NCI-H460 (cell line): ENCODE measurements at places on chromosomes 1 and 21.
A peak's percentile ranks its signal among the peaks of the same experiment; 100 is the strongest.

DNA sequence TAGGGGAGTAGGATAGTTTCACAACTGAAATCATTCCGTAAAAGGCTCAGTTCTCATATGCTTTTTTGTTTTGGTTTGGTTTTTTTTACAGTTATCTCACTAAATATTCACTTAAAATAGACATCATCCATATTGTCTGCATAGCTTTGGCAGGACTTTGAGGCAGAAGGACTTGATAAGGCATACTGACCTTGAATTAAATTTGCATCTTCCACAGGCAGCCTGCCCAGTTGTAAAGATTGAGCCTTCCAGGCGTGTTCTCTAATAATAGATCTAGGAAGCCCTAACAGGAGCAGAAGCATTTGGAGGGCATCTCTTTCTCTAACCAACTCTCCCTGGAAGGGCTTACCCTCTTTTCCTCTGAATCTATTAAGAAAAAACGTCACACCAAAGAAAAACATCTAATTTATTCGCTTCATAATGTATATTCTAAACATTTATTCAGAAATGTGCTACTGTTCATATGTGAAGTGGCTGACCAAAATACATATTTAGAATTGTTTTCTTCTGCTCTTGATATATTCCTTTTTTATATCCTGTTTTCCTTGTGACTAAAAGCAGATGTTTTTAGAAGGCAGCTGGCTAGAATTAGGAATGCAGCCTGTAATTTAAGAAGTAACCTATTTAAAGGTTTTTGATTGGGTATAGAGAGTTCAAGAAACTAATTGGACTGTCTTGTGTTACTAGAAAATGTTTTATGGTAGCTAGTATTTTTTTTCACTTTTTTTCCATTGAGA is 20.2 kb downstream of the DESI2 start:
- DNase-seq, result no peak

DNA sequence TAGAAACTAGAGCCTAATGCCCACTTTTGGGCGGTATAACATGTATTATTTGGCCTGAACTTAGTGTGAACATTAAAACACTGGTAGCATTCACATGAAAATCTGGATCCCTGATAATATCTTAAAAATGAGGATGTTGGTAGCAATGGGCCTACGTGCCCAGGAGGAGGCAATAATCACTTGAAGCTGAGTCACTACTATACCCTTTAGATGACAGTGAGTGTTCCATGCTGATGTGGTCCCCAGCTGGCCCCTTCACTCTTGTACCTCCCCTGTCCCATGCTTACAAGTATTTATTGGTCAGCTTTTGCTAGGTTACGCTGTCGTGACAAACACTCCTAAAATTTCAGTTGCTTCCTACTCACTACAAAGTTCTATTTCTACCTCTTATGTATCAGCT is 23.0 kb upstream of the POU2F1 start:
- no peak for DNase-seq

- no peak for DNase-seq
Measured at GRCh38 chr1:183824291-183824690, 19.4 kb downstream of the RGL1 start.

- no peak for DNase-seq
Measured at GRCh38 chr1:202016022-202016810, 5.8 kb downstream of the ELF3 start.

DNA sequence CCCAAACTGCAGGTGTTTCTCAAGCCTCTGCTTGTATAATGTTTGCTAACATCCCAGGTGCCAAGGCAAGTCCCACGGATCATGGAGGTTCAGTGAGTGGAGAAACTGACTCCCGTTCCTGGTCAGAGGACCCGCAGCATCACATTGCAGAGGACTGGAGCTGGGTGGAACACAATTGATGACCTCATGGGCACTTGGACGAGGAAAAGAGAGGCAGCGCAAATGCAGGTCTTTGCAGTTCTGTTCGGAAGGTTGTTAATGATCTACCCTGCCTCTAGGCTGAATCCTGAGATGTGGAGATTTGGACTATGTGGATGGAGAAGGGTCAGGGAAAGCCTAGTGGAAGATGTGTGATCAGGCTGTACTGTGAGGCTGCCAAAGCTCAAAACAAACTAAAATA is 192.9 kb downstream of the DUSP10 start:
- DNase-seq, result no peak

- DNase-seq, result no peak
Measured at GRCh38 chr1:111832521-111833155, 76.9 kb downstream of the DDX20 start.

- no peak for DNase-seq
Measured at GRCh38 chr1:192140382-192140781, 17.9 kb upstream of the RGS18 start.

GRCh38 chr21:43006874-43007208 is 32.5 kb downstream of the PKNOX1 start:
- no peak for DNase-seq

GRCh38 chr1:100510451-100510850 is 27.5 kb upstream of the GPR88 start:
- no peak for DNase-seq

DNA sequence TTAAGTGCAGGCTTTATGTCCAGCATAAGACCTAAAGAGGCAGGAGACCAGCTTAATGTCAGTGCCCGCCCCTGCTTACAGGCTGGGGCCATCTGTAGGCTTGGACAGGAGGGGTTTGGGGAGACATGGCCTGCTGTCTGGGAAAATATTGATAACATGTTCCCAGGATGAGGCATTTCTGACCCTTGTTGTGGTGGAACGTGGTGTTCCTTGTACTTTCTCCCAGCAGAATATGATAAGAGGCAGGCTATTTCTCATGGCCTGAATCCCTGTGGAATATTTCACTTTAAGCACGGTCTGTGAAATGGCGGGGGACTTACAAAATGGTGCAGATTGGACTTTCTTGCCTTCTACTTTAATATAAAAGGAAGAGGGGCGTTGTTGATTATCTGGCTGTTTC is 41.9 kb upstream of the PLA2G5 start:
- no peak for DNase-seq

DNA sequence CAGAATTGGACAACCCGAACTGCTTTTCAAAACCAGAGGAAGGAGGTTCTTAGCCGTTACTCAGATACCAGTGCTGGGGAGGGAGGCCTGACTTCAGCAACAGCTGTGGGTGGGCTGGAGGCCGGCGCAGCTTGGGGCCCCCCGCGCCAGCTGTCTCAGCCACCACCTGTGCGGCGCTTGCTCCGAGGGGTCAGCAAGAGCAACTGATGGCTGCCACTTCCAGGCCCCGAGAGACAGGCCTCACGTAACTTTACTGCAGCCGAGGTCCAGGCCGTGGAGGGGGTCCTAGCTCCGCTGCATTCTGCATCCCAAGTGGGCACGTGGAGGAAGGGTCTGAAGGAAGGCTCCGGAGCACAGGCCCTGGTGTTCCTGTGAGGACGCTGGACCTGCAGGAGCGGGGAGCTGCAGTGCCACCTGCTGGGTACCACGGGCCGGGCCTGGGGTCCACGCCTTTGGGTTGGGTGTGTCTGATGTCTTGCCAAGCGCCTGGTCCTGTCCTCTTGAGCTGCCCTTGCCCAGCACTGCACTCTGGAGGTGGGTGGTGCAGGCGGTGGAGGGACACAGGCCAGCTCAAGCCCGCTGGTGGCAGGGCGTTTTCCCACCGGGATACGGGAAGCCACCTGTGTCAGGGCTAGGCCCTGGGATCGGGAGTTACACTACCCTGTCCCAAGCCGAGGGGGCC is 9.8 kb downstream of the THAP3 start:
- peak; percentile 26 for DNase-seq

DNA sequence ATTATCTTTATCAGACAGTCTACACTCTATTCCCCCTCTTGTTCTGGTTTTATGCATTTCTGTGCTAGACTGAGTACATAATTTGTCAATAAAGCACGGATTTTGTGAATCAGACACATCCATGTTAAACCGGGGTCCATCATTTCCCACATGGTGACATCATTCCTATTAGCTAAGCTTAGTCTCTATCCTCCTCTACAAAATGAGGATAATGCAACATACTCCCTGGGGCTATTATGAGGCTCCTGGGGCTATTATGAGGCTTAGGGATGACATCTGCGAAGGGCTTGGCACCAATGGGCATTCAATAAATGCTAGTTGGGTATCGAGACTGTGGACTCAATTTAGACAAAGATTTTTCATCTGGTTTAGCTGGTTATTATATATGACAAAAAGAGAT is 25.1 kb upstream of the APP start:
- DNase-seq, result no peak

DNA sequence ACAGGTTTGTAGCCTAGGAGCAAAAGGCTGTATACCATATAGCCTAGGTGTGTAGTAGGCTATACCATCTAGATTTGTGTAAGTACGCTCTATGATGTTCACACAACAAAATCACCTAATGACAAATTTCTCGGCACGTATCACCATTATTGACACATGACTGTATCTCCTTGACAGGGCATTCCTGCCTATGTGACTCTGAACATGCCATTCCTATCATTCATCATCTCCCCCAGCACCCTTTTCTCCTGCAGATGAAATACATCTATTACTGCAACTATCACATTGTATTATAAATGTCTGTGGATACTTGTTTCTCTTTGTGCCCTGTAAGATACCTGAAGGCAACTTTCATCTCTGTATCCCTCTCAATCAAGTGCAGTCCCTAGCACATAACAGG is 29.9 kb downstream of the TP53BP2 start:
- no peak for DNase-seq

DNA sequence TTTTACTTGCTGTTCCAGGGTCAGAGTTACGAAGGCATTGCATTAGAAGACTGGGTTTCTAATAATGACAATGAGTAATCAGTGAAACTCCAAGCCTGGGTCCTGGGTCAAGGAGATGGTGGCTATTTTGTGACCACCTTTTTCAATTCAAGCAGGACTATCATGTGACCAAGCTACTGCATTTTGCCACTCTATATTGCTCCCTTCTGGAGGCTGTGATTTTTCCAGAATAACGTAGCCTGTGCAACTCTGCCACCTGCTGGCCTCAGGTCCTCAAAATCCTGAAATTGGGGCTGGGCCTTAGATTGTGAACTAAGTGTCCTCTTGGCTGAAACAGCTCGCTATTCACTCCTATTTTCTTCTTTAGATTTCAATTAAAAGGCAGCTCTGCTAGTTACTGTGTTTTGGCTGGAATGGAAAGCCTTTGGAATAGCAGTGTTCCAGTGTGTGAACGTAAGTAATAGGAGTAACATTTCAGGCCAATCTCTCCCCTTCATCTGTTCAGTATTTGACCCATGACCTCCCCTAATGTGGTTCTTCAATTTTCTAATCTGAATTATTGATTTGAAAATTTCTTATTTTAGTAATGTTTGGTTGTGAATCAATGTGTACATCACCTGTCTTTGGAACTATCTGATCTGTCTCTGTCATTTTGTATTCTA is 52.9 kb upstream of the CD46 start:
- peak; percentile 80 for DNase-seq

DNA sequence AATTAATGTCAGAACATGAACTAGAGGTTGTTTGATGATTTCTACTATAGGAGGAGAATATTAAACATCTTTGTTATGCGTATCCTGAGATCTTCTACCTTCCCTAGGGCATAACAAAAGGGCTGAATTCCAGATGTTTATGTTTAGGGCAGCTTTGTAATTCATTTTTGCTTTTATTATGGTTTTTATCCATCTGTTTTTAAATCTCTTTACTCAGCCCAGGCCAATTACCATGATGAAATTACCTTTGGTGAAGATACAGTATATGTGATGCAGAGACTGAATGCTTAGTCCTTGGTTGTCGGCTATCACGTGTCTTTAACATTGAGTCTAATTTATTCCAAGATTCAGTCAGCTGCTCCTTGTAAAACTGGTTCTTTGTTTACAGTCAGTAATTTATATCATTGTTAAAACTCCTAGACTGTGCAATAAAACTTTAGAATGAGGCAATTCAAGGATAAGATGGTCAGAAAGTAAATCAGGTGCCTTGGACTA is 176.9 kb downstream of the CTH start:
- DNase-seq, result no peak

- DNase-seq, result no peak
Measured at GRCh38 chr1:26787381-26787705, 407 bp upstream of the PIGV start.

DNA sequence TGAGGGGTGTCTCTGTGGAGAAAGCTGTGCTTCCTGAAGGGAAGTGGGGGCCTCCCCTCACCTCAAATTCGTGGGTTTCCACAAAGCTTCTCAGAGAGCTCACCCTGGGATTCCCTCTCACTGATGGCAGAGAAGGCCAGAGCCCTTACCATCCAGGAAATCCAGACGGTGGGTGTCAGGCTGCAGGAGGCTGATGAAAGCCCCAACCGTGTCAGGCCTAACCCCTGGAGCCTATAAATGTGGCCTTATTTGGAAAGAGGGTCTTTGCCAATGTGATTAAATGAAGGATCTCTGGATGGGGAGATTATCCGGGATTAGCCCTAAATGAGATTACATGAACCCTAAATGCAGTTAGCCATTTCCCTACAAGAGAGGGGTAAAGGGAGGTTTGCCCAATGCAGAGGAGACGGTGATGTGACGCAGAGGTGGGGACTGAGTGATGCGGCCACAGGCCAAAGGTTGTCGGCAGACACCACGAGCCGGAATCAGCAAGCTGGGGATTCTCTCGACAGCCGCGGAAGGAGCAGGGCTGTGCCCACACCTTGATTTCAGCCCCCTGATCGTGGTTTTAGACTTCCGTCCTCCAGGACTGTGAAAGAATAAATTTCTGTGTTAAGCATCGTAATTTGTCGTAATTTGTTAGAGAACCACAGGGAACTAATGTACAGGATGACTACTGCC is 82.6 kb downstream of the TOMM20 start:
- DNase-seq, result no peak

GRCh38 chr21:41091616-41092015 is 76.3 kb upstream of the BACE2 start:
- no peak for DNase-seq

DNA sequence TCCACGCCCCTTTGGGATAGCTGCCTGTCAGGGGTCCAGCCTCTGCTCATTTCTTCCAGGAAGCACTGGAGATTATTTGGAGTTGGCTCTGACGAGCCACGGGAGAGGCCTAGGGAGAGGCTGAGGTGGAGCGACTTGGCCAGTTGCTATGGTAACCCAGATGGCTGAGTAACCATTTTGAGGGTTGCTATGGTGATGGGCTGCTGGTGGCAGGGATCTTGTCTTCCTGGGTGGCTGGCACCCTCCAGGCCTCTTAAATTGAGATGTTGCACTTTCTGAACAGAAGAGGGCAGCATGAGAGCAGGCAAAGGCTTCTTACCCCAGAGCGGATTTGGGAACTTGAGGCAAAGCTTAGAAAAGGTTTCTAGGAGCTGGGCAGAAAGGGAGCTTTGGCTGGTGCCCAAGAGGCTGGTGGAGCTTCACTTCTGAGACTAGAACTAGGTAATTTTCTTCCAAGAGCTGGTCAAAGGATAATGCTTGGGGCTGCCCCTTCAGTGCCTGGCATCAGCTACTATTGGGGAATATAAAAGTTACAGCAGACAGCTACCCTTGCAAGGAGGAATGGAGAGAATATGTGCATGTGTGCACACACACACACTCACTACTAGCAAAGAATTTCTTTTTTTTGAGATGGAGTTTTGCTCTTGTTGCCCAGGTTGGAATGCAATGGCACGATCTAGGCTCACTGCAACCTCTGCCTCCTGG is 72.5 kb downstream of the NDUFS5 start:
- peak; percentile 63 for DNase-seq

GRCh38 chr21:44948426-44949120 is 8.7 kb downstream of the SLX9 start:
- no peak for DNase-seq

GRCh38 chr1:156894711-156895454 is 1.4 kb downstream of the PEAR1 start:
- no peak for DNase-seq

- peak; percentile 44 for DNase-seq
Measured at GRCh38 chr1:75233302-75233929, 99.2 kb downstream of the LHX8 start.
